ENCODE measurements at places on chromosomes 7 and 10. TPM values are rescaled to one million over a fixed set of nuclear protein-coding genes. Genes with fewer than 3 reads are reported as not detected.

DNA sequence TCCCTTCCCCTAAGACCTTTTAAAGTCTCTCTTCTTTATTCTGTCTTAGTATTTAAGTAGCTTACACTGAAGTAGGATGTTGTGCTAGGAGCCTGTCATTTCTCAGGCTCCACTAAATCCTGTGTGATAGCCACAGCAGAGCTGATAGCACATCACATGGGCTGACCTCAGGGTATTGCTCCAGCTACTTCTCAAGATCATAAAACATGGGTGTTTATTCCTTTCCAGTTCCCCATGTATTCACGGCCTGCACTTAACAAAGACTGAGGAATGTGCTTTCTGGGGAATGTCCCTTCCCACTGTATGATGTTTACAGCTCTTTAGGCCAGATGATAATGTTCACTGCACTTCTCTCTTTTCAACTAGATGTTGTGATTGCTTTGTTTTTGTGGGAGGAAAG, 1086.8 kb downstream of the KCNMA1 start:
- peaks cover 28% of the 10 kb centered on the region for H3K4me1 ChIP-seq
- DNase-seq, result no peak
- no peaks in the 10 kb centered on the region for H3K27me3 ChIP-seq
- H3K36me3 ChIP-seq, result no peaks in the 10 kb centered on the region
- H3K4me3 ChIP-seq, result no peak overlapping the region

DNA sequence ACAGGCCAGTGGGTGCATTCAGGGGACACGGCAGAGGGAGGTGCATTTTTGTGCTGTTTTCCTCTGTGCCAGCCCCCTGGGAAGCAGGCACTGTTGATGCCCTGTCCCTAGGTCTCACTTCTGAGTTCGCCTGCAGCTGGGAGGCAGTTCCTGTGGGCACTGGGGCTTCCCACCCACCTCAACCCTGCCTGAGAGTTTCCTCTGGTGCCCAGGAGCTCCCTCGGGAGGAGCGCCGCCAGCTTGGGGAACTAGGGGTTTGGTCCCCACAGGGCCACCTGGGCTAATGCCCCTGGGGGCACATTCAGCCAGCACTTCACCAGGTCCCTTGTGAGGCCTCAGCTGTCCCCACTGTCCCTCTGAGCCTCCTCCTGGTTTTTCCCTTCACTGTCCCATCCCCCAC, 178.2 kb upstream of the RHEB start:
- no peak for DNase-seq
- H3K4me3 ChIP-seq, result no peak overlapping the region
- H3K4me1 ChIP-seq, result peaks cover 57% of the 10 kb centered on the region
- H3K27ac ChIP-seq, result no peak overlapping the region
- no peaks in the 10 kb centered on the region for H3K36me3 ChIP-seq

DNA sequence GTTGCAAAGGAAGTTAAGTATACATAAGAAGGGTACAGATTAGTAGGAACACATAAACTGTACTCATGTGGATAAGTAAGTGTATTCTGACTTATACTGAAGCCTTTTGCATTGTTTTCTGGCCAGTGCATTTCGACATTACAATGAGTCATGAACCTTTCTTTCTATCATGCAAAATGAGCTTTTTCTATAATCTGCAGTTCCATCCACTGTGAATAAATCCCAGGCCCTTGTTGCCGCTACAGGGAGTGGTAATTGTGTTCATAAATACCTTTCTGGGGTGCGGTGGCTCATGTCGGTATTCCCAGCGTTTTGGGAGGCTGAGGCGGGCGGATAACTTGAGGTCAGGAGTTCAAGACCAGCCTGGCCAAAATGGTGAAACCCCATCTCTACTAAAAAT, 858.3 kb downstream of the GRM8 start:
- peaks cover 3% of the 10 kb centered on the region for H3K27me3 ChIP-seq
- H3K4me3 ChIP-seq, result no peak overlapping the region
- DNase-seq, result no peak
- H3K4me1 ChIP-seq, result no peaks in the 10 kb centered on the region

- no peaks in the 10 kb centered on the region for H3K27me3 ChIP-seq
- DNase-seq, result no peak
- no peak overlapping the region for H3K4me3 ChIP-seq
Observed at GRCh38 chr7:76347710-76348109, 11.1 kb downstream of the YWHAG start.

DNA sequence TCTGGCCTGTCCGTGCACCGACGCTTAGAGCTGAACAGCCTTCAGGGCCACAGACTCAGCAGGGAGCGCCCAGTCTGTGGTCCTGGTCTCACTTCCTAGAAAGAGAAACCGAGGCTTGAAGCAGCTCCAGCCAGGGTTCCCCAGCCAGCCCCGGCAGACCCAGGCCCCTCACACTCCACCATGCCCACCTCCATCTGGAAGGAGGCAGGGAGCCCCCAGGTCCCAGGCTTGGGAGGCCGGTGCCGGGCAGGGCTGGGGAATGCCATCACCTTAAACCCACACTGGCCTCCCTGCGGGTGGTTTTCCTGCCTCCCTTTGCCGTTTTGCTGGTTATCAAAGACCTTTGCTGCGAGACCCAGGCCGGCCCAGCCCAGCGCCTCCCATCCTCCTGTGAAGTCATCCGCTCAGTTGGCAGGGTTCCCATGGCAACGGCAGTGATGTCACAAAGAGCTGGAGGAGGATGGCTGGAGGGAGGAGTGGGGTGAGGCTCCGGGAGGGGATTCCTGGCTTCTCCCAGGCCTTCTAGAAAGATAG, 24.0 kb downstream of the ELFN1 start:
- no peaks in the 10 kb centered on the region for H3K36me3 ChIP-seq
- no peak overlapping the region for H3K27ac ChIP-seq
- DNase-seq, result peak; percentile 76

The PYROXD2 gene
- 9.4 TPM for total RNA-seq

- no peak overlapping the region for H3K4me3 ChIP-seq
- peaks cover 56% of the 10 kb centered on the region for H3K4me1 ChIP-seq
- DNase-seq, result no peak
- H3K36me3 ChIP-seq, result no peaks in the 10 kb centered on the region
Observed at GRCh38 chr10:88038268-88038667, 174.8 kb downstream of the PTEN start.

The GHITM gene
- 106 TPM for total RNA-seq
